ENCODE measurements at places on chromosomes 11 and 22.

DNA sequence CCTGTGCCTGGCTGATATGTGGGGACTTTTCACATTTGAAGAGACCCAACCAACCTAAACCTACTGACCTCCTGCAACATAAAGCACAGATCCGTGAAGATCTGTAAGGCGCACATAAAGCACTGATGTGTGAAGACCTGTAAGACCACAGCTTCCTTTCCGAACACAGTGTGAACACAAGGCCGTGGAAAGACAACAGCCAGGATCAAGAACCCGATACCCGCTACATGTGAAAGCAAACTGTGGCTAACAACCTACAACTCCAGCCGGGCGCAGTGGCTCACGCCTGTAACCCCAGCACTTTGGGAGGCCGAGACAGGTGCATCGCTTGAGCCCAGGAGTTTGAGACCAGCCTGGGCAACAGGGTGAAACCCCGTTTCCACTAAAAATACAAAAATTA is 17.6 kb upstream of the PPFIA1 start:
- DNase-seq: no peak

DNA sequence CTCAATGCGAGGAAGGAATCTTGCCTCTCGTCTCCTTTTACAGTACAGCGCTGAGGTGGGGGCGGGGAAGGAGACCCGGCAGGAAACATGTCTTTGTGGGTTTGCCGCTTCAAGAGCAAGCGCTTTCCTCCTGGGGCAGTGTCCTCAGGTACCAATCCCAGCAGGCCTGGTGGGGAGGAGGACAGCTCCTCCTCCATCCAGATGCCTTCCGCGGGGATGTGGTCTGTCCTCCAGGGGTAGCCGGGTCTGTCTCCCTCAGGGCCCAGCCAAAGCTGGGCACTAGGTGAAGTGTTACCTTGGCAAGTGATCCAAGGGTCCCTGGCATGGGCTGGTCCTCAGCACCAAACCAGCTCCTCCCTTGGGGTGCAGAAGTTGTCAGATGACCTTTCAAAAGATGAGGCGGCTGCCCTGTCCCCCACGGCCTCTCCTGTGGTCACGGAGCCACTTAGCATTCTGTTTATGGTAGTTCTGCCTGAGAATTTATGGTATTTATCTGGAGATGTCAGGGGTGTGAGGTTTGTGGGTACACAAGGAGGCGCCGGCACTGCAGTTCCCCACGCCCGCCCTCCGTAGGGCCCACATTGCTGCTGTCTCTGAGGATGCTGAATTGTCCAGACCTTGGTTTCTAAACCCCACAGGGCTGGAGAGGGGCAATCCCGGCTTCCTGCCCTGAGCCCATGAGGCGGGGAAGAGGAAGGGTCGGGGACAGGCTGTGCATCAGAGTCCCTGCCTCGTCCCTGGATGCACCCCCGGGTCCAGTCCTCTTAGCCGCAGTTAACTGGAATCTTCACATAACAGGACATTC is 93.5 kb upstream of the ANO1 start:
- no peak for DNase-seq

GRCh38 chr11:103995896-103996295 is 40.5 kb upstream of the DDI1 start:
- no peak for DNase-seq

DNA sequence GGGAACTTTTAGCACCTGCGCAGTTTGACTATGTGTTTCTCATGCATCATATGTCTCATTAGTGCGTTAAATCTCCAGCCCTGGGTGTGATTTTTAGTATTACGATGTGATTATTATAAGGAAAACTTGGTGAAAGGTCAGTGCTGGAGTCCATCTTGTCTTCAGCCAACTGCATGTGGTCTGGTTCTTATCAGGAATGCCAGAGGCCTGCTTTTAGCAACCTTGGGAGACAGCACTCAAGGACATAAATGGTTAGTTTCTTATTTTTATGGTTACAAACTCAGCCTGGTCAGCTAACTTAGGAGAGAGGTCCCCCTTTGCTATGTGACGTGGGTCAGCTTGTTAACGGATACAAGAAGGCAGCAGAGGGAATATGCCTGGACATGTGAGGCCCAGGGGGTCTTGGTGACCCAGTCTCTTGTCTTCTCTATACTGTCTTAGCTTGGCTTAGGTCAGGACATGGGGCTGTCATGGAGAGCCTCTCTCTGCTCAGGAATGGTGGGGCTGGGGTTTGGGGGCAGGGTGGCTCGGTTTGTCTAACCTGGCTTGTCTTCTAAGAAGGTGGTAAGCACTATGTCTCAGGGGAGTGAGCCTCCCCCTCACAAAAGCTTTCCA is 21.5 kb downstream of the KCTD21 start:
- no peak for DNase-seq

DNA sequence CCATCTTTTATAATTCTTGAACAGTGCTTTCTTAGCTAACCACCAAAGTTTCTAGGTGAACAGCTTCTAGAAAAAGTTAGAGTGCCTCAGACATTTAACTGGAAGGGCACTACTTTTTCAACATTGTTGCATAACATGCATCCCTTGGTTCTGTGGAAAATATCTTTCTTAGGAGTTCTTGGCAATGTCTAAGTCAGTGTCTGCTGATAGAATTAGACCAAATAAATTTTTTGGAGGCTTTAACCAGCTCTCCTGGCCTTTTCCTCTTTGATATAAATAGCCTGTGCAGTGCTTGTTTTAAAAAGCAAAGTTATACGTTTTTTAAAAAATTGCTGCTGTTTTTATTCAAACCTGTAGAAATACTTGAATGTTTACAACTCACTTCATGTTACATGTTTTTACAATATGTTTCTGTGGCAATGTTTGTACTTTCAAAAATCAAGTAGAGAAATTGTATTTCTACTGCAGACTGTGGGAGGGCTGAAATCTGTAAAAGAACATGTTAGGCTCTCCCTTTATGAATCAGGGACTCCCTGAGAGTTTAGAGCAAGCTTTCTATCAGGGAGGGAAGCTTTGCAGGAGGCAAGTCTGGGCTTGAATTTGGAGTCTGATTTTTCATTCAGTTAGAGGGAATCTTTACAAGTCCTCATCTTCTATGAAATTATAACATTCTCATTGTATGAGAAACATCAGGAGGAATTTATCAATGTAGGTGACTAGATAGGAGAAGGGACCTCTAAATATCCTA is 16.3 kb upstream of the PANX1 start:
- no peak for DNase-seq

DNA sequence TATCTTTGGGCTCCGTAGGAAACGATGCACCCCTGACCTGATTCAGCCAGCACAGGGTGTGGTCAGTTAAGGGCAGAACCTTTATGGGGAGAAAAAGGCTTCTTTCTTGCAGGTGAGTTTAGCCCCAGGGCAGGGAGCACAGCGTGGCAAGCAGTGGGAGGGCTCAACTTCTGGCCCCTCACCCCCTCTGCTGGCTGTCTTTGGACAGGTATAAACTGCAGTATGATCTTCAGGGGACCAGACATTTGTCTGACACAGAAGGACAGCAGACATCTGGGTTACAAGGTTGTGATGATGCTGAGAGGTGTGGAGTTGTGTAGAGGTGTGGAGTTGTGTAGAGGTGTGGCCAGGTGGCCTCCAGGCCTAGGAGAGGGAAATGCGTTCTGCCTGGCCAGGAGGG is 324.0 kb upstream of the PLET1 start:
- DNase-seq: no peak

GRCh38 chr11:75823415-75823814 is 8.4 kb downstream of the UVRAG start:
- DNase-seq: no peak

- no peak for DNase-seq
Observed at GRCh38 chr22:42644422-42645340, 4.3 kb upstream of the ATP5MGL start.

- DNase-seq: no peak
Observed at GRCh38 chr11:22657101-22657694, 9.2 kb upstream of the GAS2 start.

DNA sequence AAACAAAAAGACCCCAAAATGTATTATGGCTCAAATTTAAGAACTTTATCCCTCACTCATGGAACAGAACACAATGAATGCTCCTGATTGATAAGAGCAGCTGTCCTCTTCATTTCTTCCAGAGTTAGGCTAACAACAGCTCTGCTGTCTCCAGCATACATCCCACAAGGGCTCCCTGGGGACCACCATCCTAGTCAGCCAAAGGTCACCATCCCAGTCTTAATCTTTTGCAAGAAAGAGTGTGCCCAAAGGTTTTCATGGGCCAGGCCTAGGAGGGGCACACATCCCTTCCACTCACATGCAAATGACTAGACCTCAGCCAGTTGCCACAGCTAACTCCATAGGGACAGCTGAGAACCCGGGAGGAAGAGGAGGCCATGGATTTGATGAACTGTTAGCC is 555.3 kb downstream of the BUD13 start:
- DNase-seq: no peak

DNA sequence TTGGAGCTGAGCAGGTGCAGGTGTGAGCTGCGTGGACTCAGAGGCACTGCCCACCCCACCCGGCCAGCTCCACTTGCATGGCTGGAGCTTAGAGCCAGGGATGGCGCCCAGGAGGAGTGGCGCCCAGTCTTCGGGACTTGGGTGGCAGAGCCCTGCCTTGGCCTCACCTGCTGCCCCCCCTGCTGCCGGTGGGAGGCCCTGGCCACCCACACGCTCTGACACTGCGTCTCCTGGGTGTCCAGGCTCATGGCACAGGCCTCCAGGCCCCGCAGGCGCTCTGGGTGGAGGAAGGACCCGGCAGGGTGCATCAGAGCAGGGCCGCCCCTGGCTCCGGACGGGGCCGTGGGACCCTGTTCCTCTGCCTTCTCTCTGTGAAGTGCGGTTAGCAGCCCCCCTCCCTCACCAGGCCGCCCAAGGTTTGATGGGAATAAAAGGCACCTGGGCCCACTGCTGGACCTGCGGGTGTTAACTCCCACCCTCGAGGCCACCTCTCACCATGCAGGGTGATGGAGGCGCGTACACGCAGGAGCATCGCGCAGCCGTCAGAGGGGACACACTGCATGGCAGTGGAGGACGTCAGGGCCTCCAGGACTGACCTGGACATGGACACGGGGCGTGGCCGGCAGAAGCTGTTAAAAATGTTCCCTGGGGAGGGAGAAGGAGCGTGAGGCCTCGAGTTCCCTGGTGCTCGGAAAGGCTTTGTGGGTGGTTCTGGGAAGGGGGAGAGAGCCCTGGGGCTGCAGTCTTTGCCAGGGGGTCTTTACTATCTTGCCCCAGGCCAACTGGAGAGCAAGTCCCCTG is 11.8 kb downstream of the IL17REL start:
- DNase-seq: no peak

DNA sequence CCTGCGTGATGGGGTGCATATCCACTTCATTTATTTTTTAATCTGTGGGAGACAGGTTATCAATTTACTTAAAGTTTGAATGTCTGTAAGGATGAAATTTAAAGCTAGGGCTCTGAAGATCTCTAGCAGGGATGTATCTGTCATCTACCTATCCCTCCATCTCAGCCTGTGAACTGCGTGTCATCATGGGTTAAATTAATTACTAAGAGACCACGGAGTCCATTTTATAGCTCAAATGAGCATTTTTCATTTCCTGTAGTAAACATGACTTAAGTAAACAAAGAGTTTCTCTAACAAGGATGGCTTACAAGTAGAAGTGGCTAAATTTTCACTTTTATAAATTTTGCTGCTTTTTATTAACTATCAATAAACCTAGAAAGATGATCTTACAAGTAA is 2.9 kb upstream of the GLB1L3 start:
- DNase-seq: no peak

GRCh38 chr11:73205661-73206343 is 12.3 kb upstream of the P2RY2 start:
- DNase-seq: no peak

GRCh38 chr11:61851113-61851899 is 23.2 kb downstream of the FADS2 start:
- DNase-seq: no peak

DNA sequence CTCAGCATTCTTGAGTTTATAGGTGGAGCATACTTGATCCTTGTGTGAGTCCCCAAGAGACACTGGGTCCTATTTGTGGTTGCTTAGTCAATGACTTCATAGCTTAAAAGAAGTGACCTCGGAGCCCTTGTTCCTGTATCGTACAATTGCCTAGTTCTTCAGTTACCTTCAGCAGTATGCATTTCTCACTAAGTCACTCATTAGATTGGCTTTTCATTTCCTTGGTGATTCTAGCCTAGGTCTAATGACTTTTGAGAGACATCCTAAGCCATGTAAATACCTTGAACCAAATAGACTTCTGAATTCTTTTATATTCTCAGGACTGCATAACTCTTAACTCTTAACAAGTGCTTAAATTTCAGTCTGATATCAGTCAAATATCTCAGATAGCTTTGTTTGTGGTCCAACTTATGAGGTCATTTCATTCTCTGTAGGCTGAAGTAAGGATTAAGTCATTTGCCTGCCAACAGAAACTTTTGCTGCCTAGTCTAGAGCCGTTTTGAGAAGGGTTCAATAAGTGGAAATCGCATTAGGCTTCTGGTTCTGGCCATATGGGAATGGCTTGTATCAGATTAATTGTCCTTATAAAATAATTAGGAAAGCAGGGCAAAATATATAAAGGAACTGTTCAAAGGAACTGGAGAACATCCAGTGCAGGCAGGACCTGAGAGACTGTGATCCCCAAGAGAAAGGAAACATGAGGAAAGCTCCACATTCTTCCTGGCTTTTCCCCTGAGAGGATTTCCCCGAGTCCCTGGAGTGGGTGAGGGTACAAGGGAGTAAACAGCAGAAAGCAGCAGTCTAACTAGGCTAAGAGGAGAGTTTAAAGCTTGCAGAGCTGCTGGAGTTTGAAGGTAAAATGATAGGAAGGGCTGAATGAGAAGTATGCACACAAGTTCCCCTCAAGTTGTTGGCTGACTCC is 39.9 kb downstream of the TRAF6 start:
- DNase-seq: peak; percentile 42

GRCh38 chr11:96893988-96894387 is 504.2 kb downstream of the JRKL start:
- no peak for DNase-seq

Measured in fibroblast of skin of left quadriceps (primary cell).